Activated naive CD4-positive, alpha-beta T cell treated with anti-CD3 and anti-CD28 coated beads, Interleukin-2, amount 50 U/mL, for 72 hours (primary cell): ENCODE measurements at places on chromosomes 2 and 18. TPM values are rescaled to one million over a fixed set of nuclear protein-coding genes. Genes with fewer than 3 reads are reported as not detected.

GRCh38 chr2:235876099-235876679 is 292.0 kb downstream of the GBX2 start:
- DNase-seq: no peak

GRCh38 chr2:118274841-118275510 is 186.7 kb downstream of the INSIG2 start:
- DNase-seq: no peak

The PIKFYVE gene
- 25.9 TPM for total RNA-seq

The FAHD2B gene
- 14.7 TPM for total RNA-seq

- DNase-seq: no peak
Measured at GRCh38 chr2:172280571-172281361, 146.6 kb upstream of the ITGA6 start.

DNA sequence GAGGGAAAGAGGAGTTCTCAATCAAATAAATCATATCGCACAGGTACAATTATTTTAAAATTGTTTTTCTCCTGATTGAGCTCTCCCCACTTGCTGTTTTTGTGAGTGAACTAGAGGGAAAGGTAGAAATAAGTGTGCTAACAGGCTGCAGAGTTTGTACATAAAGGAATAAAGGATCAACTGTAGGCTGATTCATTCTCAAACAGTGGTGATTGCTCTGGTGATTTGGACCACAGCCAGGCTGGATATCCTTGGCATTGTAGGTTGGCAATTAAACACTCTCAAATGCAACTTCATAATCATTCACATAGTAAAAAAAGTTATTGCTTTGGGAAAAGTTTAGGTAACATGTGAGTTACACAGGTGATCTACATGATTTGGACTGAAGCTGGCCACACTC is 29.8 kb downstream of the LRP1B start:
- no peak for DNase-seq

The ANO7 gene
- total RNA-seq: 5.3 TPM

- DNase-seq: peak; percentile 2
Measured at GRCh38 chr18:6482198-6482977, 67.7 kb upstream of the L3MBTL4 start.

The C18orf54 gene
- total RNA-seq: 11.3 TPM

DNA sequence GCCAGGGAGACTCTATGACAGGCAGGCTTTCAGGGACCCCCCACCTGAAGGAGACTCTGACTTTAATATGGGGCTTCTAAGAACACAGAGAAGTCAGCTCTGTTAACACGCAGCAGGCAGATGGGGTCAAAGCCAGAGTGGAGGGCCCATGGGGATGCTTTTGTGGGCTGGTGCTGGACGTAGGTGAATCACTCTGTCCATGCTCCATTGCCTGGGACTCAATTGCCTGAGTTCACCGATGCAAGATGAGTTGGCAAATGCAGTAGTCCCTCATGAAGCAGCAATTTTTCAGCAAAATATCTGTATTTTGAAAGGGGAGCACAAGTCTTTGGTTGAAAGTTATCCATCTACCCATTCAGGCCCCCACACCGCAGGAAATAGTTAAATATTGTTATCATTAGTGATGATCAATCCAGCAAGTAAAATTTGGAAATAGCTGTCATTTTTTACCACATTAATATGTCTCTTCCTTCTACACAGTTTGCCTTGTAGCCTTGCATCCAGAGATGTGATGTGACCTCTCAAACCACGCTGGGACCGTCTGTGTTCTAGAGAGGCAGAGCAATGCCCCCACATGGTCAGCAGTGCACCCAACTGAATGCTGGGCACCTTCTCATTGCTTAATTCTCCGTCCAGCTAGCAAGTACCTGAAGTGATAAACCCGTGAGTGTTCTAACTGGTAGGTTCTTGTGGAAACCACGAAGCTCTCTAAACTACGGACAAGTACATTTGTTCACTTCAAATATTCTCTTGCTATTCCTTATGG is 34.8 kb upstream of the FAM110C start:
- DNase-seq: no peak

The SERPINB10 gene
- not detected for total RNA-seq
